NCI-H1694 treated with DMSO at 0.1 percent for 48 hours (cell line): ENCODE measurements at places on chromosomes 13 and 19.

DNA sequence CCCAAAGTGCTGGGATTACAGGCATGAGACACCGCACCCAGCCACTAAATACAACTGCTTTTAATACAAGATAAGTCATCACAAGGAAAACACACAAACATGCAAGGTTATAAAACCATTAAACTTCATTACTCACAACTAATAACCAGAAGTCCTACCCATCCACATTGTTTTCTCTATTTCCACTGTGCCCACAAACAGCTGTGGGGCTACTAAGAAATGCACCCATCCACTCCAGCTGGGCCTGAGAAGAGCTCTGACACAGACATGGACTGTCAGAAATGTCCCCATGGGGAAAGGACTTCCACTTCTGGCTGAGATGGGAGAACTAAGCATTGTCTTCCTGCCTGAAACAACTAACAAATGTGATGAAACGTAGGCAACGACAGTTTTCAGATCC lies 17.2 kb downstream of the SAFB2 start:
- DNase-seq = no peak

DNA sequence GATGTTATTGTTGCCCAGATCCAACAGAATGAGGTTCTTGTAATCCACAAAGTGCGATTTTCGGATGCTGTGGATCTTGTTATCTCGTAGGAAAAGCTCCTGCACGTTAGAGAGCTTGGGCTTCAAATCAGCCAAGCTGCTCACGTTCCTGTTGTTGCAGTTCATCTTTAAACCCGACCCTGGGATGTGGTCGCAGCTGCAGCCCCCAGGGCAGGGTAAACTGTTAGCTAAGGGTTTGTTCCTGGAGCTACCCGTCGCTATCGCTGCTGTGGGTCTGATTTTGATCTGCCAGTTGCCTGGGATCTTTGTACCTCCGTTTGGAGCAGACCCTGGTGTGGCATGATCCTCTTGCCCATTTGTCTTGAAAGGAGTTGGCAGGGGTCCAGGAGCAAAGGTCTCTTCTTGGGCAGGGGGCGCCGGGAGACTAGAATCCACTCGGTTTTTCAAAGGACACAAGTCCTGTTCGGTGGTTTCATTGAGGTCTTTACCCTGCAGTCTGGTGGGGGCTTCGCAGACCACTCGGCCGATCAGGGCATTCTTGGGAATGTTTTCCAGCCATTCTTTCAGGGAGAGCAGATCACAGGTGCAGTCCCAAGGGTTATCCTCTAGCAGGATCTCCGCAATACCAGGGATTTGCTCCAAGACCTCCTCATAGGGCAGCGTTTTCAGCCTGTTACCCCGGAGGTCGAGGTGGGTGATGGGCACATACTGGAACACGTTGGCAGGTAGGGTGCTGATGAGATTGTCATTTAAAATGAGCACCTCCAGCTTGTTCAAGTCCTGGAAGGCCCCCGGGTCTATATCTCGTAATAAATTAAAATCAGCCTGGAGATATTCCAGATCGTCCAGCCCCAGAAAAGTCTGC lies 1.8 kb downstream of the SLITRK1 start:
- DNase-seq = no peak

GRCh38 chr13:109146912-109147647 lies 517.7 kb downstream of the MYO16 start:
- no peak for DNase-seq

- DNase-seq = no peak
These were observed 263 bp downstream of the RHPN2 start for GRCh38 chr19:33064458-33064791.

GRCh38 chr19:2477732-2478191 lies 1.8 kb downstream of the GADD45B start:
- DNase-seq = no peak

GRCh38 chr19:15466851-15467733 lies 2.7 kb upstream of the RASAL3 start:
- DNase-seq = no peak

GRCh38 chr19:10858204-10858828 lies 10.1 kb downstream of the C19orf38 start:
- DNase-seq = peak; percentile 6

DNA sequence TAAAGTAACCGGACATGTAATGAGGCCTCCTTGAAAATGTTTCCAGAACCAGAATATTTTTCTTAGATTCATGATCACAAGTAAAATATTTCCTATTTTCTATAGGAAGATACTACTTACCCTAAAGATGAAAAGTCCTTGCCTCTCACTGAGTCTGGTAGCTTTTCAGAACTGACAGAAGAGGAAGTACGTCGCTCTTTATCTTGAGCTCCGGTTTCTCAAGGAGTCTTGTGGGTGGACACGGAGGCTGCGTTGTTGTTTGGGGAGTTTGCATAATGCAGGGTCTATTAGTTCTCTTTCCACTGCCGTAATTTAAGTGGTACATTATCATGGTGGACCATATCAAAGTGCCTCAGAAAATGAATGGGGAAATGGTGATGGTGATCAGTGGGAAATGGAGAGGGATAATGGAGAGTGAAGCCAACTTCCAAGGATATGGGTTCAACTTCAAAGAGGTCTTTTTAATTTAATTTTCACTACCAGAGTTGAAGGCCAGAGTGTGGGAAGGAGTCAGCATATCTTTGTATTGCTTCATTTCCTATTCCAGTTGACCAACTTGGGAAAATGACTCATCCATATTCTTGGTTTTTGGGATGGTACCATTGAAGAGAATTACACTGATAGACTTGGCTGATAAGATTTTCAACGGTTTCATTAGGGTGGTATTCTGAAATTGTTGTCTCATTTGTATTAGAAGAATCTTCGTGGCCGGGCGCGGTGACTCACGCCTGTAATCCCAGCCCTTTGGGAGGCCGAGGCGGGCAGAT lies 23.4 kb downstream of the MBD3L2B start:
- DNase-seq = no peak

GRCh38 chr13:42137856-42138537 lies 89.5 kb downstream of the DGKH start:
- DNase-seq = no peak

DNA sequence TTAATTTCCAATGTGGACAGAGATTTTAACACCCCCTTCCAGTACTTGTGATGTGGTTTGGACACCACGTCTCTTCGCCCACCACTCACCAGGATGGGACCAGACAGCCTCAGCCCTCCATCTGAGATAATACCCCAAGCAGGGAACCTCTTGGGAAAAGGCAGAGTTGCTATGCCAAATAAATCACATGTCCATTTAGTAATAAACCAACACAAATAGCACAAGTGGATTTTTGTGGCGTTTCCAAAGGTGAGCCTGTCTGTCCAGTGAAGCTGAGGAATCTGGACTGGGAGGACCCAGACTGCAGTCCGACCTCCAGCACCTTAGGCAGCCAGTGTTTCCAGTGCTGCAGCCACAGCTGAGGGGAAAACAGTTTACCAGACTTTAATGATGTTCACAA lies 34.1 kb upstream of the GAS6 start:
- no peak for DNase-seq

- no peak for DNase-seq
These were observed 65.2 kb downstream of the RAP2A start for GRCh38 chr13:97499181-97499580.

GRCh38 chr19:30520735-30521479 lies 148.7 kb downstream of the ZNF536 start:
- no peak for DNase-seq

GRCh38 chr13:95002126-95002525 lies 289.8 kb upstream of the SOX21 start:
- no peak for DNase-seq

DNA sequence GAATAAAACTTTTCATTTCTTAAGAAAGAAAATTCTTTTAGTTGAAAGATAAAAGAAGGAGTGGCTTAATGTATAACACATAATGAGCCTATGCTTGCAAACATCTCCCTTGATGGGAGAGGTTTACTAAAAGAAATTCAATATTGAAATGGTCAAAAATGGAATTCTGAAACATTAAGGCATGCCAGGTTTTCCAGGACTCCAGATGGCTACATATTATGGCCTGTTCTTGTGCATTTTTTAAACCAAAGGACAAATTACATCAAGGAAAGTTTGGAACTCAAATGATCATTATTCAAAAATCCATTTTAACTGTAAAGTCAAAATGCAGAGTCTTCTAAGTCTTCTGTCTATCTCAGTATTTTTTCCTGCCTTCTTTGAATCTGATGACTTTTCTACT lies 19.1 kb upstream of the CYSLTR2 start:
- DNase-seq = no peak

DNA sequence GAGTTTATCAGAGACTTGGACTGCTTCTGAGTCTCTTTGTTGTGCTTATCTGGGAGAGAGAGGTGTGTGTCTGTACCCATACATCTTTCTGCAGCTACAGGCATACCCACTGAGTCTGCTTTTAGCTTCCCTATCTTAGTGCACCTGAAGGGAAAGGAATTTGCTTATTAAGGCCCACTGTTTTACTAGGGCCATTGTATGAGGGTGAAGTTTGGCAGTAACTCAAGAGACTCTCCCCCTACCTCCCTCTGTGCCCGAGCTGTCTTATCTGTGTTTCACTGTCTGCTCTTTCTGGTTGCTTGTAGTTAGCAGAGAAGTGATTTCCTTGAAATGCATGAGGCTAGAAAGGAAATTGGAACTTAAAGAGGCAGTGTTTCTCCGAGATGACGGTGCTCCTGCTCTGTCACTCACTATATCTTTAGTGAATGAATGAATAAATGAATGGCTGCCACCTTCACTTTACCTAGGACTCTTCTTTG lies 678 bp upstream of the CD33 start:
- DNase-seq = no peak

- no peak for DNase-seq
These were observed 3.7 kb upstream of the ARHGAP45 start for GRCh38 chr19:1063030-1063908.

DNA sequence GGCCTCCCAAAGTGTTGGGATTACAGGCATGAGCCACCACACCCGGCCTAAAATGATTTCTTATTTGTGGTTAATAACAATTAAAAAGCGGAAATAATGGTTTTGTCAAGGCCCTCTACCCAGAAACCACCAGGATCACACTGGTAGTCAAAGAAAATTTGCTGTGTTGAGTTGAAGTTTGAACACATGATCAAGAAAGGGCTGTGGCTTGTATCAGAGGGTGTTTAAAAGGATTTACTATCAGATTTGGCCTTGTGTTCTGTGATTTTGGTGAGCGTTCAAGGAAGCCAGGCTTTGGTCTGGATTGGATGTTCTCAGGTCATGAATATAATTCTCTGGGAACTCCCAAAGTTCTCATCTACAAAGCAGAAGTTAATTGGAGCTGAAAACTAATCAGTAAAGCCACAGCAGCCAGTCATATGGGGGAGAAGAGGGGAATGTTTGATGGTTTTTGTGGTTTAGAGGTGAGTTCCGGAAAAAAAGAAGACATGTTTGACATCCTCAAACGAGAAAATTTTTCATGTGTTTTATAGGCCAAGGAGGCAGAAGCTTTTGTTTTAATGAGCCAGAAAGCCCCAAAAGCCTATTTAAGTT lies 10.6 kb upstream of the ZNF556 start:
- no peak for DNase-seq

GRCh38 chr19:58091251-58091995 lies 6.6 kb downstream of the ZSCAN18 start:
- DNase-seq = no peak

GRCh38 chr13:29706923-29707322 lies 111.4 kb upstream of the SLC7A1 start:
- DNase-seq = no peak

DNA sequence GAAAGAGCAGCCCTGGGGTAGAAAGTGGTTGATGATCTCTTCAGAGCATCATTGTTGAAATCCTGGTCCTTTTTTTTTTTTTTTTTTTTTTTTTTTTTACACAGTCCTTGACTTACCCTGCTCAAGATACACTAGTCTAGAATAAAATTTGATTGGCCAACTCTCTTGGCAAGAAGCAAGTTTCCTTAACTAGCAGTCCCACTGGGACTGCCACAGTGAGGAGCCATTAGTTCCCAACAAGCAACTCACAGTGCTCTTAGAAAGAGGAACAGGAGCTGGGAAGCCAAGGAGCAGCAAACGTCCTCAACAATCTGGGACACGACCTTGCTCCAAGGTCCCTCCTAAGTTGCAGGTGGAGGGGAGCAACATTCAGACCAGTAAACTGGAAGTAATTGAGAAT lies 47.9 kb upstream of the INTS6 start:
- no peak for DNase-seq

DNA sequence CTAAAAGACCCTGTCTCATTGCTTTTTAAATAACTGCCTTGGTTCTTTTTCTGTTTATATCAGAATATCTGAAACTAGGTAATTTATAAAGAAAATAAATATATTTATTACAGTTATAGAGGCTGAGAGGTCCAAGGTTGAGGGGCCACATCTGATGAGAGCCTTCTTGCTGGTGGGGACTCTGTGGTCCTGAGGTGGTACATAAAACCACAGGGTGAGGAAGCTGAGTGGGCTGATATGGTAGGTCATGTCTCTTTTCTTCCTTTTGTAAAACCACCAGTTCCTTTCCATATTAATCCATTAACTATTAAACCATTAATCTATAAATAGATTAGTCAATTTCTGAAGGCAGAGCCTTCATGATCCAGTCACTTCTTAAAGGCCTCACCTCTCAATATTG lies 109.5 kb upstream of the SPRY2 start:
- DNase-seq = no peak

- DNase-seq = no peak
These were observed 2750.2 kb upstream of the PCDH20 start for GRCh38 chr13:64165826-64166225.

GRCh38 chr13:110643324-110643723 lies 28.0 kb downstream of the NAXD start:
- no peak for DNase-seq

GRCh38 chr13:54185785-54186184 lies 1157.2 kb downstream of the OLFM4 start:
- peak; percentile 6 for DNase-seq

DNA sequence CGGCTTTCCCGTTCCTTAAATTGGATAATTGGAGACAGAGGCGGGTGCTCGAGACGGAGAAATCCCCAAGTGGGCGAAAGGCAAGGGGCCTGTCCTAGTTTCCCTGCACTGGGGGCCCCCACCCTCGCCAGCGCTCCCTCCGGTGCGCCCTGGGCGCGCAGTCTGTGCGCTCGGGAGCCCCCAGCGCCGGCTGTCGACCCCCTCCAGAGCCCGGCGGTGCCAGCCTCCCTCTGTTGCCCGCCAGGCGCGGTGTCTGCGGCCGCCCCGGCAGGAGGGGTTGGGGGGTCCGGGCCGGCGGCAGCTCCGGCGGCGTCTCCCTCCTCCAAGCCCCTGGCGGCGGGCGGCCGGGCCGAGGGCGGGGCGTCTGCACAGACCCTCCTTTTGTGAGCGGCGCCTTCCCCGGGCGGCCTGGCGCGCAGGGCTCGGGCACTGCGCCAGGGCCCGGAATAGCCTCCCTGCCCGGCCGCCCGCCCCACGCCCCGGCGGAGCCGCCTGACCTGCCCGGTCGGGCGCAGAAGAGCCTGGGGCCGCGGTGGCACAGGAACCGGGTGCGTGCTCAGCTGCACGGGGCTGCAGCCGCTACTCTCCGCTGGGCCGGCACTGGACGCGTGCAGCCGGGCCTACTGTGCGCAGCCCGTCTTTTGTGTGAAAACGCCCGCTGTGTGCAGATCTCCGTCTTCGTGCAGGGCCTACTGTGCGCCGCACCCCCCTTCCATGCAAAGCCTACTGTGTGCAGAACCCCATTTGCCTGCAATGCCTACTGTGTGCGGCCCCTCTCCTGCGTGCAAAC lies 13.2 kb downstream of the GADD45B start:
- no peak for DNase-seq

GRCh38 chr13:19685437-19685836 lies 52.0 kb downstream of the MPHOSPH8 start:
- DNase-seq = no peak

GRCh38 chr19:7360393-7360984 lies 11.8 kb downstream of the ARHGEF18 start:
- DNase-seq = no peak

GRCh38 chr19:4337906-4338440 lies 654 bp downstream of the STAP2 start:
- no peak for DNase-seq
